ENCODE measurements at places on chromosomes 6 and 20.
A peak's percentile ranks its signal among the peaks of the same experiment; 100 is the strongest.

DNA sequence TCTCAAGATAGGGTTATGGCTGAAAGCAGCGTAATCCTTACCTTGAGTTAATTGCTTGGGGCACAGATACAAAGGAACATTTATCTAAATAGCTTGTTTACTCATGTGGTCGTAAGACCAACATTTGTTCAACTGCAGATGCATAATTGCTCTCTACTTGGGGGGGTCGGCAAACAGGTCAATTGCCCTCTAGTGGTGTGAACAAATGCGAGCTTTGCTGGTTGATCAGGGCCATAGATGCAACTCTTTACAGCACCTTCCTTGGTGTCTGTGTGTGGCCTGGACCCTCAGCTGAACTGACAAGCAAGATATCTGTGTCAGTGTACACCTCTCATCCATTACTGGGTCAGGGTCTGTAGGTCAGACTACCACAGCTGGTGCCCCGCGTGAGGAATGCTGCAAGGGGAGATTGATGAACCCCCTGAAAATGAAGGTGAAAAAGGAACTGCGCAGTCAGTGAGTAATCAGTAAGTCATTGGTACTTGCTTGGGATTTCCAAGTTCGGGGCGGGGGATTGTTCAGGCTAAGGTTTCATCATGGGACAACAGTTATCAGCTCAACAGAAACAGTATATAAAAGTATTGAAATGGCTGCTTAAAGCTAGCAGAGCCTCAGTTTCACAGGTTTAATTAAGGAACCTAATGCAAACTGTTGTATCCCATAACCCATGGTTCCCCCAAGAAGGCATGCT is 24.0 kb downstream of the HLA-DPA1 start:
- DNase-seq, result peak; percentile 39

DNA sequence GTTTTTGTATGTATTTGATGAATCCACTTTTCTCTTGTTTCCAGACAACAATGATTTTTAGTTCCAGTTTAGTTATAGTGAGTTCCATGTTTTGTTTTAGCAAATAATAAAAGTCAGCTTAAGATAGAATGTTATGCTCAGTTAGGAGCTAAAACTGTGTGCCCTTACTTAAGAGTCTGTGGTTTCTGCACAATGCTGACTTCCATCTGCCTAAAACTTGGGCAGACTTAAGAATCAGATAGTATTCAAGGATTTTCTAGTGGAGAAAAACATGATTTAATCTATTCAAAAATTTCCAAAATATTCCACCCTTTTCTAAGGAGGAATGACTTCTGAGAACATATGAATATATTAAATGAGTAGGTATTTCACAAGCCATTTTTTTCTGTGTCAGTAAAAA is 32.8 kb downstream of the LAMA4 start:
- no peak for DNase-seq

- no peak for DNase-seq
These were observed 96.2 kb downstream of the TCP11 start for GRCh38 chr6:35044761-35045421.

- DNase-seq, result no peak
These were observed 51.6 kb upstream of the GTSF1L start for GRCh38 chr20:43778375-43778774.

GRCh38 chr6:111664565-111665030 is 58.9 kb upstream of the TRAF3IP2 start:
- no peak for DNase-seq

GRCh38 chr6:149729824-149730223 is 11.9 kb upstream of the LATS1 start:
- DNase-seq, result no peak

DNA sequence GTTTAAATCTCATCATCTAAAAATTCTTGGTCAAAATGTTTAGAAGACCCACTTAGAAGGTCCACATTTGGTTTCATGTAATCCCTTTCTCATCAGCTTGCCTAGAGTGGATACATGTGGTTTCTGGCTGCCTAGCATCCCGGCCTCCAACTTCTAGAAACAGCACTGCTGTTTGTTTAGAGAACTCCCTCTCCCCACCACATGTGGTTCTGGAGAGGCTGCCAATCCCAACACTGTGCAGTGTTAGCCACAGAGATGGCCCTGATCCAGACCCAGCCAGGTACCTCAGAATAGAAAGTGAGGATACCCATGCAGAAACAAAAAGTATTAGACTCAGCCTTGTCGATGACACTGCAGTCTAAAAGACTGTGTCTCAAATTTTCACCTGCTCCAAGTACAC is 241.8 kb downstream of the BCKDHB start:
- DNase-seq, result no peak

DNA sequence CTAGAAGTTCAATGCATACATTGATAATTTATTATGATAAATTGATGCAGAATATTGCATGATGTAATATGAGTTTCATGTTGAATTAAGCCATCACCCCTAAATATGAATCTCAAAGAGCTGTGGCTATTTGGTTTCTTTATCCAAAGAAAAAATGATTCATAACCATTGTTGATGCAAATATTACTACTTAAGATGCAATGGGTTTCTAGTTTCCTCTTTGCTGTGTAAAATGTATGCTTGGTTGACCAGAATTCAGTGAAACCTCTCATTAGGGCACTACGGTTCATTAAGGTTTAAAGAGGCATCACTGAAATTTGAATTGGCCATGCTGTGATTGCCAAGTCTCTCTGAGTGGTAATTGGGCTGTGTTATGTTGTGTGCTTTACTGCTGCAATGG is 492.5 kb upstream of the FLRT3 start:
- no peak for DNase-seq

DNA sequence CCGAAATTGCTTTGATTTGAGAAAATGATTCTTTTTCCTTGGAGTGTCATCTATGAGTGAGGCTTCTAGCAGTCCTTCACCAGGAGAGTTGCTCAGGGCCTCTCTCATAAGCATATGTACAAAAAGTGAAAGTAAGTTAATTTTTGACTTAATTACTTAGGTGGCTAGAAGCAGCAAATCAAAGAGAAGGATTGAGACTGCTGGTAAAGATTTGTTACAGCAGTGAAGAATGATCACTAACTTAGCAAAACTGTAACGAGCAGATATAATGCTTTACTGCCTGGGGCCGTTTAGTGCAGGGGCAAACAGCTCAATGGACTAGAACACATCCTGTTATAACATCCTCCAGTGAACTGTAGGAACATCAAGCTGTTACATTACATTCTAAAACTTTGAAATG is 167.8 kb upstream of the RIPOR2 start:
- no peak for DNase-seq

DNA sequence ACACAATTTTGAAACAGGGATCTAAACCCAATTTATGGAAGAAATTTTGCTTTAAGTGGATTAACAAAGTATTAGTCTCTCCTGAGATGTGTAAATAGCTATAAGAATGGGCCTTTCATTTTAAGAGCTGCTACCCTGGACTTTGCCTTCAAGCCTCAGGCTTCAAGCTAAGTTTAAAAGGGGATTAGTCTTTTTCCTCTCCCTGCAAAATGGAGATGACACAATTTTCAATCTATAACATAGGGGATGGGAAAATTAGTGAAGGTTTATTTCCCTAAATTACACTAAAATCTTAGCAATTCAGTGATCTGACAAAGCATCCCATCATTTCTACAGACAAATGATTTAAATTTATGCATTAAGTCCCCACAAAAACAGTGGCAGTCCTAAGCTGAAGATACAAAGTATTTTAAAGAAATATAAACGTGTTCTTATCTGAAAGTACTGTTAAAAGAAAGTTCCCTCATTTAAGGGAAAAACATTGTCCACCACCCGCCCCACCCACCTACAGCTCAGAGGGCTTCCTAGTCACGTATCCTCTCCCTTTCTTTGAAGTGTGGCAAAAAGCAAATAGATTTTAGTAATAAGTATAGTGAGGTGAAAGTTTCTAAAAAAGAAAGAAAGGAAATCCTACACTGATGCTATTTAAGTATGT is 14.5 kb downstream of the ARHGAP18 start:
- no peak for DNase-seq

- DNase-seq, result no peak
These were observed 256.5 kb downstream of the FARS2 start for GRCh38 chr6:5517796-5518195.

DNA sequence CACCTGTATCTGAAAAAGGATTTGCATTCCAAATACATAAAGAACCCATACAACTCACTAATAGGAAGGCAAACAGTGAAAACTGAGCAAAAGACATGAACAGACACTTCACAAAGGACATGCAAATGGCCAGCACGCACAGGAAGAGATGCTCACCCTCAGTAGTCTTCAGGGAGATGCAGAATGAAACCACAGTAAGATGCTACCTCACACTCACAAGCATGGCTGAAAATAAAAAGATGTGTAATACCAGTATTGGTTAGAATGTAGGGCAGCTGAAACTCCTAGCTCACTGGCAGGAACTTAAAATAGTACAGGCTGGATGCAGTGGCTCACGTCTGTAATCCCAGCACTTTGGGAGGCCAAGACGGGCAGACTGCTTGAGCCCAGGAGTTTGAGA is 64.6 kb downstream of the SNX5 start:
- DNase-seq, result no peak

DNA sequence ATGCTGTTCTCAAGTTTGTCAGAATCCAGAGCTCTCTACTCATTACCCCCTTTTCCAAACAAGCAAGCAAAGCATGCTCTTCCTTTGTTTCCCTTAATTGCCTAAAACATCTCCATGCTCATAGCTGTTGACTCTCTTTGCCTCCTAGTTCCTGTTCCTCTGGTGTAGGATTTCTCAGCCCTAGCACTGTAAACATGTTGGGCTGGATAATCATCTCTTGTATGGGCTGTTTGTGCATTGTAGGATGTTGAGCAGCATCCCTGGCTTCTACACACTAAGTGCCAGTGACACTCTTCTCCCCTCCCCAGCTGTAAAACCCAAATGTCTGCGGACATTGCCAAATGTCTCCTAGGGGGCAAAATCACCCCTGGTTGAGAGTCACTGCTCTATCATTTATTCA is 14.0 kb downstream of the PPARD start:
- no peak for DNase-seq

DNA sequence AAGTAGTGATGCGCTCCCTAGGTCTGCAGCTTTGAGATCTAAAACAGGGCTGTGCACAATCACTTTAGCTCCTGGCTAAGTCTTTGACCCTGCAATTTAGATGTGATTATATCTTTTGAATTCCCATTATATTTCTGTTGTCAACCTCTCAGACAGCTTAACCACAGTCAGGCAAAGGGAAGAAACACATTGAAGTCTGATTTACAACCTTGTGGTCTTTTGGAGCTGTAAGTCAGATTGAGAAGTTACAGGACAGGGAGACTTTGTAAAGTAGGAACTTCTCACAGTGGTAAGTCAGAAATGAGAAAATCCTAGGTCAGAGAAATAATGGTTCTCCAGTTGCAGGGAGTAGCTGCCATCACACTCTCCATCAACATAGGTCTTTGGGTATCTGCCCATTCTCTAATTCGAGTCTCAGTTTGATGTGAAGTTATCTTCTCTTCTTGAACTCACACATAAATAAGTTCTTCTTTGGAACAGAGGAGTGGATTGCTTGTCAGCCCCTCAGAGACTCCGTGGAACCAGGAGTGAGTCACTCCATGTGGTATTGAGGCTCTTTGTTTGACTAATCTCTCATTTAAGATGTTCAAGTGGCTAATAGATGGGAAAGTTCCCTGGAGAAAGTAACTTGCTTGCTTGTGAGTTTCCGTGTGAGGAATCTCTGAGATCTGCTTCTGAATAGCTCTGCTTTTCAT is 35.0 kb upstream of the SGK1 start:
- DNase-seq, result no peak

Measured in H9 (cell line).